ENCODE measurements at places on chromosomes 16 and 17. TPM values are rescaled to one million over a fixed set of nuclear protein-coding genes. Genes with fewer than 3 reads are reported as not detected.

Gene CLDN9
- 0.27 TPM for total RNA-seq

Gene KRT20
- not detected for total RNA-seq

- DNase-seq = no peak
These were observed 9.8 kb upstream of the CD300E start for GRCh38 chr17:74633326-74633725.

Gene CCL17
- not detected for total RNA-seq

Data from hematopoietic multipotent progenitor cell (in vitro differentiated cells).